Stimulated activated CD4-positive, alpha-beta T cell treated with anti-CD3 and anti-CD28 coated beads, TNF-alpha, amount 100 ng/mL, for 1 hour (primary cell): ENCODE measurements at places on chromosomes 3 and 15.

GRCh38 chr15:89360294-89360971 is 25.8 kb upstream of the POLG start:
- no peak for DNase-seq

DNA sequence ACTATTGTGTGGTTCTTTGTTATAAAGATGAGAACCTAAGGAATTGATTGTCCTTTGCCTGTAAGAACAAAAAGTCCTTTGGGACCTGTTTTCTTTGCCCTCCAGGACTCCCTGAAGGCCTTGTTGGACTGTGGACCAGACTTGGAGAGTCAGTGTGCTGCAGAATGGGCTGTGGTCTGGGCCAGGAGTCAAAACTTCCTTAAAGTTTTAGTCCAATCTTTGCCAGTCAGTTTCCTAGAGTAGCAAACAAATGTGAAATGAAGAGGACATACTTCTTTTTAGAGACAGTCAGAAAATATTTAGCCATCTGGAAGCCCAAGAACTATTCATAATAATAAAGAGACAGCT is 45.4 kb downstream of the PDE8A start:
- DNase-seq: no peak

DNA sequence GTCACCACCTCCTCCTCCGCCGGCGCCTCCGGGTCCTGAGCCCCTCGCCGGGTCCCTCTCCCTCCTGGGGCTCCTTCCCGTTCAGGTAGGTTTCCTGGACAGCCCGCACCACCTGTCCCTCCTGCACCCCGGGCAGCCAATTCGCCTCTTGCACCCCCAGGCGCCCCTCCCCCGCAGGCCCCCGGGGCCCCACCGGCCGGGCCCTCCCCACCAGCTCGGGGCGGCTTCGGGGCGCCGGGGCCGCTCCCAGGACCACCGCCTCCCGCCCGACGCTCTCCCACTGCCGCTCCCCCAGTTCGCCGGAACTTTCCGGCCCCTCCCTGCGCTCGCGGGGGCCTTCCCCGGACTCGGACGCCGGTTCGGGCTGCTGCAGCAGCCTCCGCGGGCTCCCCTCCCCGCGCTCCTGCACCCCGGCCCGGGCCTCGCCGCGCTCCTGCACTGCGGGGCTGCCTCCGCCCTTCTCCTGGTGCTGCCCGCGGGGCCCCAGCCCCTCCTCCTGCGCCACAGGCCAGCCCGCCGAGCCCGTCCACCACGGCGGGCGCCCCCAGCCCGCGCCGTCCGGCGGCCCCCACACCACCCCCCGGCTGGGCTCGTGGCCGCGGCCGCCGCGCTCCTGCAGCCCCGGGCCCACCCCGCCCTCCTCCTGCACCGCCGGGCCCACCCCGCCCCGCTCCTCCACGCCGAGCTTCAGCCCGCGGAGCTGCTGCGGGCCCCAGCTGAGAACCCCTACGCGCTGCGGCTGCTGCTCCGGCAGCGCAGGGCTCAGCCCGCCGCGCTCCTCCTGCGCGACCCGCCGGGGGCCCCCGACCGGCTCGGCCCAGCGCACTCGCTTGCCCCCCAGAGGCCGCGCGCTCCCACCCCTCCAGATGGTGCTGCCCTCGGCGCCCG is 587 bp upstream of the TNK2 start:
- DNase-seq: no peak

- no peak for DNase-seq
Measured at GRCh38 chr3:41148478-41148877, 50.8 kb upstream of the CTNNB1 start.

DNA sequence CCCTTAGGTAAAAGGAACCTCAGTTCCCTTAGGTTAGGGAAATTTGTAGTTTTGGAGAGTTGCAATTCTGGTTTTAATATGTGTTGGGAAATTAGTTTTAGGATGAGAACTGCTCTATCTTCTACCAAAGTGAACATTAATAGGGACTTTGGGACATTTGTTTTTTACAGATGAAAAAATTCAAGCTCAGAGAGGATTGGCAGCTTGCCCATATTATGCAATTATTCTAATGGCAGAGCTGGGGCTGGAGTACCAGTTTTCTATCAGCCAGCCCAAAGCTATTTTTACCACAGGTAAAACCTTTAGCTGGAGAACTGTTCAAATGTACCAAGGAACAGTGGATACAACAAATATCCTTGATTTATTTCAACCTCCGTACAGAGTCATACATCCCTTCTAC is 127.0 kb downstream of the CPNE4 start:
- no peak for DNase-seq

DNA sequence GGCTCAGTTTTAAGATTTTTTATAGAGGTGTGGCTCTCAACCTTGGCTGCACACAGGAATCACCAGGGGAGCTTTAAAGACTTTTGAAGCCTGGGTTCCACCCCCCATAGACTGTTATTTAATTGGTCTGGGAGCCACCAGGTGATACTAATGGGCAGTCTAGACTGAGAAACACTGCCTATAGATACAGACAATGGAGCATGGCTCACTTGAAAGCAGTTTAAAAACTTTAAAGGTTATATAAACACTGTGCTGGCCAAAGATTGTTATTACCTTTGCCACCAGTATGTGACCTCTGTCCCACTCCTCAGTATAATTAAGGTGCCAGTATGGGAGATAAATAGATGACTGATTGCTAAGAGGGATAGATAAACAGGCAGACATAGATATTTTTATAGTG is 3.8 kb downstream of the GOLIM4 start:
- no peak for DNase-seq

DNA sequence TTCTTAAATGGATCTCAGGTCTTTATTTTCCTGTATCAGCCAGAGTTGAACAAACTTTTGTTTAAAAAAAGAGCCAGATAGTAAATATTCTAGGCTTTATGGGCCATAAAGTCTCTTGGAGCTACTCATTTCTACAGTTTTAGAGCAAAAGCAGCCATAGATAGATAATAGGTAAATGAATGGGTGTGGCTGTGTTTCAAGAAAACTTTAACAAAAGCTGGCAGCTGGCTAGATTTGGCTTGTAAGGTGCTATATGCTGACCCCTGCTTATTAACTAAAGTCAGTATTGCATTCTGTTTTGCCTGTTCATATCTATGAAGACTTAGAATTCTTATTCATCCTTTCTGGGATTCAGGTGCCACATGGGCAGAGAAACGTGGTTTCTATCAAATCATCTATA is 29.0 kb downstream of the MFN1 start:
- DNase-seq: no peak

GRCh38 chr15:78243491-78243941 is 9.2 kb upstream of the ACSBG1 start:
- no peak for DNase-seq

- DNase-seq: no peak
Measured at GRCh38 chr15:33722005-33722672, 246.2 kb upstream of the CHRM5 start.

DNA sequence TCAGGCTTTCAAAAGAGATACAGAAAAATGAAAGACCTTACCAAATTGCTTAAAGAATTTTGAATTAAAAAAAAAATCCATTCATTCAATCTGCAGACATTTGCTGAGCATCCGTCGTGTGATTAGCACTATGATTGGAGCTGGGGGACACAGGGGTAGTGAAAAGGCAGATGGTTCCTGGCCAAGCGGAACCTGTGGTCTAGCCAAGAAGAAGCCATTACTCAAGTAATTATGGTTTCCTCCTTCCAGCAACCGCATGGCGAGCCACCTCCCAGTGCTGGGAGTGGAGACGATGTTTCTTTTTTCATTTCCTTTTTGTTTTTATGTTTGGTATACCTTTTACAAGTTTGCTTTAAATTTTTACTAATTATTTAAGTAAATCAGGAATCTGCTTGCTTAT is 140.2 kb downstream of the CACNA2D3 start:
- DNase-seq: no peak

GRCh38 chr15:67859331-67859946 is 19.6 kb upstream of the RNU6-1 start:
- no peak for DNase-seq

GRCh38 chr15:61654002-61654740 is 406.1 kb downstream of the VPS13C start:
- no peak for DNase-seq

- no peak for DNase-seq
Measured at GRCh38 chr15:74179983-74180880, 6.7 kb downstream of the ISLR start.

DNA sequence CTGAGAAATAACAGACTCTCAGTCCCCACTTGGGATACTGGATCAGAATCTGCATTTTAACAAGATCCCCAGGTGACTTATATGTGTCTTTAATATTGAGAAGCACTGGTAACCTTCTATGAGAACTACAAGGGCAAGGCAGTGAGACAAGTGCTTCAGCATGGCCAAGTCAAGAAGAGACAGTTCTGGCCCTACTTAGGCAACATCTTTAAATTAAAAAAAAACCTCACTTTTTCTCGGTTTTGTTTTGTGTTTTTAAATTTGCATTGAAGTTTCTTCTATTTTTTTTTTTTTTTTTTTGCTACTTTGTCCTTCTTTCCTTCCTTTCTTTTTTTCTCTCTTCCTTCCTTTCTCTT is 42.5 kb upstream of the SPTSSB start:
- no peak for DNase-seq

DNA sequence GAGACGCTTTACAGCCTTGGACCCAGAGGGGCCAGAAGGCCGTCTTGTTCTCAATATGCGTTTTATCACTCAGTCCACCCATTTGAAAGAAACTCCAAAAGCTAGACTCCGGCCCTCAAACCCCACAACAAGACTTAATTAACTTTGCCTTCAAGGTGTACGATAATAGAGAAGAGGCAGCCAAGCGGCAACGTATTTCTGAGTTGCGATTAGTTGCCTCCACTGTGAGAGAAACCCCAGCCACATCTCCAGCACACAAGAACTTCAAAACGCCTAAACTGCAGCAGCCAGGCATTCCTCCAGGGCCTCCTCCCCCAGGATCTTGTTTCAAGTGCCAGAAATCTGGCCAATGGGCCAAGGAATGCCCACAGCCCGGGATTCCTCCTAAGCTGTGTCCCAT is 17.4 kb upstream of the INO80 start:
- no peak for DNase-seq

DNA sequence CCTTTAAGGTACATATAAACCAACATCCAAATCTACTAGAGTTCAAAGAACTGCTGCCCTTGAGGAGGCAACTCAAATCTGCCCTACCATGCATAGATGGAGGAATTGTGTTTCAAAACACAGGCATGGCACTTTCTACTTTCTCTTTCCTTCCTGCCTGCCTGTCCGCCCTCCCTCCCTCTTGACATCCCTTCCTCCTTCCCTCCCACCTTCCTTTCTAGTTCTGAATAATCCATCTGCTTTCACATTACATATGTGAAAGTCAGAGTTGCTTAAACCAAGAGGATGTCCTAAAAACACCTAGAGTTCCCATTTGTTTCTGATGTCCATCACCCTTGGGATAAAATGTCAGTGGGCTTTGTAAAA is 537.6 kb downstream of the FOXP1 start:
- no peak for DNase-seq

DNA sequence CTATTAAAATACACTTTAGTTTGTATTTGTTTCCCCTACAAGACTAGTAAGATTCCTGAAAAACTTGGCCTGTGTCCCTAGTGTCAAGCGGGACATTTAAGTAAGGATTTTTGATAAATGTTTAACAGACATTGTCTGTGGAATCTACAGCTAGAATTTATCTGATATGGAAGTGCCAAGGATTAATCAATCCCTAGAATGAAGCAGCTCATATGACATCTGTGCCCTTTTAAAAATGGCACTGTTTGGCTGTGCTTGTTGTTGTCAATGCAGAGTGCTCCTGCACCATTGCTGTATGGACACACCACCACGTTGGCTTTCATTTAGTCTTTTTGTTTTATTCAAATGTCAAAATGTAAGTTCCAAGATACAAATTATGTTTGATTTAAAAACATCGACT is 14.3 kb upstream of the PDCD7 start:
- no peak for DNase-seq

DNA sequence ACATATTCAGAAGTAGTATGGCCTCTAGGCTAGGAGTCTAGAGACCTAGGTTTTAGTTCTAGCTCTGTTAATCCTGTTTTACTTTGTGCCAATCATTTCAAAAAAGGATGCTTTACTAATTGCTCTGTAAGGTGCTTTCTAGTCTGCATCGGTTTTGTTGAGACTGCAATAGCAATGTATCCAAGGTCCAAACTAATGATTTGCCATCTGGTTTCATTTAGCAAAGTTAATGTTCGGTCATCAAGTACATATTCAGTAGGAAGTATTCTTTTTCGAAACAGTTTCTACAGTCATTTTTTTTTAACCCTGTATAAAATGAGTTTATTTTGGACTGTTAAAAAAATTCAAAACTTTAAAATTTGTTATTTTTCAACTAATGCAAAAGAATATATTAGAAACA is 2.0 kb upstream of the GALK2 start:
- DNase-seq: no peak

- no peak for DNase-seq
Measured at GRCh38 chr3:10322352-10322710, 1.4 kb upstream of the SEC13 start.

DNA sequence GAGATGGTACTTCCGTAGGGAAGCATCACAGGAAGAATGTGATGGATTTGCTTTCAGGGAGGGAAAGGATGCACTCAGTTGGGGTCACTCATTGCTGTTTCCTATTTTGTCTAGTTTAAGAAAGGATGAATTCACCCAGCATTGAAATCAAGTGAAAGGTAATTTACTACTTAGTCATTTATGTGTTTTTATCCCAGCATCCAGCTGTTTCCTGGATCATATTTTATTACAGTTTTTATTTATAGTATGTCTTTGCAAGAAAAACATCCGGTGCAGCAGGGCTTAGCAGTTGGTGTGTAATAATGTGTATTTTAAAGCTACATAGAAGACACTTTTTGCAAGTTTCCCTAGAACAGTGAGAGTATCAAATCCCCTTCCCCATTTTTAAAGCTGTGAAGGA is 37.4 kb upstream of the GOLGA8B start:
- DNase-seq: no peak

GRCh38 chr15:33132233-33132580 is 62.3 kb downstream of the FMN1 start:
- DNase-seq: no peak

DNA sequence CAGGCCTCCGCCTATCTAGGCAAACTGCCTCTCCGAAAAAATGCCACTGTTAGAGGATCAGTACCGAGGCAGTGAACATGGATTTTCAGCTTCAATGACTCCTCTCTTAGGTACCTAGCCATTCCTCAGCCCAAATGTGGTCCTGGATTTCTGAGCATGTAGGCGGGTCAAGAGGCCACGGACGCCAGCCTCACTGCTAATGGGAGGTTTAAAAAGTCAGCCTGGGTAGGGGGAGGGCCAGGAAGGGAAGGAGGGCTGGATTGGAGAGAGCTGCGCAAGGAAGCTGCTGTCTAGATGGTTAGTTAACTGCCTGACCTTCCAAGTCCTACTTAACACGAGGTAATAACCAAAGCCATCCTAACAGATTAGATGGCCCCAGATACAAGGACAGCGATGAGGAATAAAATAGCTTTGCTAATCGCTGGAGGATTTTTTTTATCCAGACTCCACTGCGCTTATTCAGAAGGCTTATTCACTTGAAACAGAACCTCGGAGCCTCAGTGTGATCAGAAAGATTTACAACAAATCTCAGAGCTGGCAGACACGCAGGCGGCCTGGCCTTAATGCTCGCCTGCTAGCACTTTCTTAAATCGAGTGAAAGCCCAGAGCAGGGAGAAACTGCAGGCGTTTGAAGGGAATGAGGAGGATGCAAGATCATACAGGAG is 34.3 kb downstream of the TLE3 start:
- no peak for DNase-seq
